SW 1271 (cell line): ENCODE measurements at places on chromosomes 1 and 21.

GRCh38 chr1:47616906-47617305, 179.1 kb downstream of the FOXD2 start:
- no peak for DNase-seq

DNA sequence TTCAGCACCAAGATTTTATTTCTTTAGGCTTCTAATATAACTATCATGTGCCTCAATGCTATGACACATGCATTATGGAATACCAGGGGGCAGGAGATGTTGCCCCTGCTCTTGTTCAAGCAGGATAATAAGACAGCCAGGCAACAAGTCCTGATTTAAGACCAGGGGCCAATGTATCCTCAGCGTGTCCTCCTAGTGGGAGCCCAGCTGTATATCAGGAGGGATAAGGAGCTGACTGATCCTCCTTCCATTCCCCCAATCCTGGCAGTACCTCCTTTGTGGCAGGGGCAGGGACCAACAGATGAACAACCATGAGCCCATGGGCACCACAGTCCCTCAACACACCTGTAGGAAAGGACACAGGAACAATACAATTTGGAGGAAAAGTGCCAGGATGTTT, 29.3 kb downstream of the SORT1 start:
- no peak for DNase-seq

DNA sequence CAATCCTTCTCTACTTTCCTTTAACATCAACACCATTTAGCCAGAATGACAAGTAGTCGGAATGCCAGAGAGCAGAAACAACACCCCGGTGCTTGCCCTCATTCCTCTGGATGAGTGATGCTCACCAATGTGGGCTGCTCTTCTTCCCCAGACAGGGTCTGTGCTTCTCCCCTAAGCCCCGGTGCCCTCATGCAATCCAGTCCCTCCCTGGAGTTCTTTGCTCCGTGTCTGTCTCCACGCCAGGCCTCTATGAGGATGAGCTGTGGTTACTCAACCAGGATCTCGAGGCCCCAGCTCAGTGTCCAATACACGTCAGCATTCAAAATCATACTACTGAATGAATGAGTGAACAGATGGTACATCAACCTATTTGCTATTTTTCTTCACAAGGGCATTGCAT, 29.7 kb upstream of the PDE9A start:
- no peak for DNase-seq

DNA sequence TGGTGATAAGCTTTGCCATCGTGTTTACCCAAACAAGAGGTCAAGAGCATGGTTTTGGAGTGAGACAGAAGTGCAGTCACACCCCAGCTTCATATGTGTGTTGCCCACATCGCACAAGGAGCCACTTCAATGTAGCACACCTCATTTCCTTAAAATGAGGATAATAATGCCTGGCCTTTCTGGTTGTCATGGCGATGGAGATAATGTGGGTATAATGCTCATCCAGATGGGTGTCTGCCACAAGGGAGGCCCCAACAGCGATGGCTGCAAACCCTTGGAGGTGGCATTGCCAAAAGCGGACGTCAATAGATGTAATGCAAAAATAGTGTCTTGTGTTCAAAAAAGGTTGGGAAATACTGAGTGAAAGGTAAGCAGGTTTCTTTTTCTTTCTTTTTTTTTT, 83.1 kb upstream of the AJAP1 start:
- no peak for DNase-seq

- no peak for DNase-seq
Measured at GRCh38 chr1:38274974-38275373, 228.4 kb upstream of the POU3F1 start.

DNA sequence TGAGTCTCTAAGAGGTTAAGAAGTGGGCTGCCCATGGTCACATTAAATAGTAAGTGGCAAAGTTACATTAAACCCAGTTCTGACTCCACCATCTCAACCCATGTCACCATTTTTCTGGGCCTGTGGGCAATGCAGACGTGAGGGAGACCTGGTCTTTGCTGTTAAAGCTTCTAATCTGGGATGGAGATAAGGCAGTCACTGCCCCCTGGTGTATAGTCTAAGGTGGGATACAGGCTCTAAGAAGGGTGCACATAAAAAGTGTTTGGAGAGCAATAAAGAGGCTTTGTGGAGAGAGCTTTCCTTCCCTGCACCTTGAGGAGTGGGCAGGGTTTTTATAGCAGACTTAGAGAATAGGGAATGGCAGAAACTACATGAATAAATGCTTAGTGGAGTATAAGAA, 141.3 kb downstream of the ROR1 start:
- peak; percentile 10 for DNase-seq

- no peak for DNase-seq
Measured at GRCh38 chr1:147509786-147510395, 31.4 kb upstream of the BCL9 start.

GRCh38 chr1:67923074-67923473, 89.8 kb upstream of the GNG12 start:
- DNase-seq: no peak

- no peak for DNase-seq
Measured at GRCh38 chr1:38546636-38547035, 312.9 kb downstream of the RRAGC start.

- DNase-seq: no peak
Measured at GRCh38 chr1:68331117-68331865, 99.0 kb upstream of the WLS start.

DNA sequence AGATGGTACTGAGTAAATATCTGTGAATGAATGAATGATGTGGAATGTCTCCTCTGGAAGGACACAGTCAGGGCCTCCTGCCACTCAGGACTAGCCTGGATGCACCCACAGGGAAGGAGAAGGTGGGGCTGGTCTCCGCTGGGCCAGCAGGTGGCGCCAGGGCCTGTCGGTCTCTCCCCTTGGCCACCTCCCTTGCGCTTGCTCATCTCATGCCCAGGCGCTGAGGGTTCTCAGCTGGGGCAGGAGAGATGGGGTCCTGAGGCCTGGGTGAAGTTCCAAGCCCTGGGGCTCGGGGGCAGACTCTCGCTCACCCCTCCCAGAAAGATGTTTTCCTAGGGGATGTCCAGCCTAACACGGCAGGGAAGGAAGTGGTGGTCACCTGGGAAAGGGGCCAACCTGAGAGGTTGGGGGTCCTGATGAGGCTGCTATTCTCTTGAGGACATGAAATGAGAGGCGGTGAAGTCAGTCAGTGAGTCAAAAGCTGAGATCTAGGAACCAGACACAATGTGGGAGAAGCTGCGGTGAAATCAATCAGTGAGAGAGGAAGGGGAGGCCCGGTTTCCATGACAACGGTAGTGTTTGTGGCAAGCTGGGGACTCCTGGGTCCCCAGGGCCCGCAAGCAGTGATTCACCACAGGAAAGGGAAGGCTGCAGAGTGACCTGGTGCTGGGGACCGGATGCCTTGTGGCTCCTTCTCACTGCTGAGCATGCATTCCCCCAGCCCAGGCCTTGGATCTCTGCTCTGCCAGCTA, 14.6 kb upstream of the MEX3A start:
- peak; percentile 51 for DNase-seq

DNA sequence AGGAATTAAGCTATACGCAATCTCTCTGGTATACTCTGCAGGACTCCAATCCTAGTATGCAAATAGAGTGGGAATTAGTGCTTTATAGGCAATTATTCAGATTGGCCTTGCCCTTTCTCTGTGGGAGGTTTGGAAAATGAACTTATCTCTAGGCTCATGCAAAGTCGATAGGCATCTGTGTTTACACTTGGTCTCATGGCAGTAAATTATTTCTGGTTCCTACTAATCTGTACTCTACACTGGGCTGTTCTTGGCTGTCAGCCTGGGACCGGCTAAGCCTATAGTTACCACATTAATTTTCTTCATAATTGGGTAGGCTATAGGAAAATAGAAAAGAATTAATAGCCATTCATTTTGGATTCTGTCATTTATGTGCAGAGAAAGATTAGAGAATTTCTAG, 544.6 kb downstream of the AMY1C start:
- DNase-seq: no peak

- no peak for DNase-seq
Measured at GRCh38 chr1:28126783-28127490, 38.5 kb upstream of the EYA3 start.

GRCh38 chr1:214503553-214503952, 47.8 kb downstream of the PTPN14 start:
- DNase-seq: no peak

DNA sequence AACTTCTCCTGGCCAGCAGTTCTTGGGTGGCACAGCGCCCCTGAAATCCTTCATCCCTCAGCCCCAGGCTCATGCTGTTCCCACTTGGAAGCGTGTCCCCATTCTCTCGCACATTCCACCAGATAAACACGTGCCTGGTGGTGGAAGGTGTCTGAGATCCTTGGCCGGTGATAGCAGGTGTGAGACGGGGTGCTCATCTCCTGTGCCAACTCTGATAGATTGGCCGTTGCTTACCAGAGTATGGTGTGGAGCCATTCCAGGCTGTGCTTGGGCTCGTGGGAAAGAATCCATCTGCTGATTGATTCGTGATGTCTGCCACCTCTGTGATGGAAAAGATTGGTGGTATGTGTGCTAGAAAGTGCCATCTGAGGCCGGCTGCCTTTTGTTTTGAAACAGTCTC, 22.2 kb downstream of the ACTL8 start:
- DNase-seq: no peak

- DNase-seq: no peak
Measured at GRCh38 chr1:55827350-55827749, 612.2 kb upstream of the USP24 start.

GRCh38 chr1:193856261-193856660, 669.8 kb upstream of the B3GALT2 start:
- no peak for DNase-seq
